SHP77 (cell line): ENCODE measurements at places on chromosomes 7 and 10.

DNA sequence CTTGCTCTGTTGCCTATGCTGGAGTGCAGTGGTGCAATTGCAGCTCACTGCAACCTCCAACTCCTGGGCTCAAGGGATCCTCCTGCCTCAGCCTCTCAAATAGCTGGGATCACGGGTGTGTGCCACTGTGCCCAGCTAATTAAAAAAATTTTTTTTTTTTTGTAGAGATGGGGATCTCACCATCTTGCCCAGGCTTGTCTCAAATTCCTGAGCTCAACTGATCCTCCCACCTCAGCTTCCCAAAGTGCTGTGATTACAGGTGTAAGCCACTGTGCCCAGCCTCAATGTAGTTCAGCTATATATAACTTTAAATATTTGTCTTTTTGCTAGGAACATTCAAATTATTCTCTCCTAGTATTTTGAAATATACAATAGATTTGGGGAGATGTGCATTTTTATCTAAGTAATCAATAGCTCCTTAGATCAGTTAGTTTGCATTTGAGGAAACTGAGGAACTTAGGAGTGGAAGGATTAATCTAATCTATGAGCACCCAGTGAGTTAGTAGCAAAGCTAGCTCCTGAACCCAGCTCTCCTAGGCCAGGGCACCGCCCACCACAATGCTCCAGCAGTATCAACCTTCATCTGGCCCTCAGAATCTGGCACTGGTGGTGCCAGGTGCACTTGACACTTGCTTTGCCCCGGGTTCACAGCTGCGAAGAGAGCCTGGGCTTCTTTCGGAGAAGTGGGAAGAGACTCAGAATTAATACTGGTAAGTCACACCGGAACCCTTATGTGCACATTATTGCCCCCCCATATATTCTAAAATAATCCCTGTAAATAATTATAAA is 5.9 kb upstream of the LRMDA start:
- no peak for DNase-seq

GRCh38 chr7:86950360-86950759 is 109.1 kb downstream of the ELAPOR2 start:
- DNase-seq, result no peak

DNA sequence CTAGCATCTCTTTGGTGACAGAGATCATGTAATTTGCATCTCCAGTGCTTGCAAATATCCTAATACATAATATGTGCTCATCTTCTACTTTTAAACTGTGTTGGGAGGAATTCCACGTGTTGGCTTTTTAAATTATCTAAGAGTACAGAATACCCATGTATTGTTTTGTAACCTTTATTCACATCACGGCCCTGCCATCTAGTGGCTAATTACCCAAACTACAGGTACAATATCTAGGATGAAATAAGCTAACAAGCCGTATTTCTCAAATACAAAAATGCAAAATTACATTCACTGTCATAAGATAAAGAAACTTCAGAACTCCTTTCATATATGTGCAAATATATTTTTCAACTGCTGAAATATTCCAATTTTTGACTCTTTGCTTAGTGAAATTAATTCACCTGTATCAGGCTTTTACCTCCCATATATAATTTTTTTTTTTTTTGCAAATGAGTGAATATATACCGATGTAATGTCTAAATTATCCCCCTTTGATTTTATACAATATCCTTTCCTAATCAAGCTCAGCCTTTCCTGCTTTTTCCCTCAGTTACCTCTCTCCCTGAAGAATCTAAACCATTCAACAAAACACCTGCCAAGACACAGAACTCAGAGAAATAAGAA is 30.3 kb upstream of the LSM8 start:
- peak; percentile 23 for DNase-seq

DNA sequence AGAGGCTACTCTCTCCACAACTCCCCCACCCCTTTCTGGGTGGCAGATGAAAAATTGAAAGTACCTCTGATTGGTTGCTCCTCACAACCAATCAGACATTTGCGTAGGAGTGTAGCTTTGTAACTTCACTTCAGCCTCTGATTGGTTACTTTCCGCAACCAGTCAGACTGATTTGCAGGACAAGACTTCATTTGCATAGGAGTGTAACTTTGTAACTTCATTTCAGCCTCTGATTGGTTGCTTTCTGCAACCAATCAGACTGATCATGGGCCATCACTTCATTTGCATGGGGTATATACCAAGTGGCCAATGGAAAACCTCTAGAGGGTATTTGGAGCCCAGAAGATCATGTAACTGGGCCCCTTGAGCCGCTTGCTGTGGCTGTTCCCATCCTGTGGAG is 25.6 kb downstream of the CDNF start:
- DNase-seq, result no peak

- DNase-seq, result no peak
Measured at GRCh38 chr7:112405286-112405685, 45.0 kb upstream of the IFRD1 start.

- DNase-seq, result no peak
Measured at GRCh38 chr7:28055161-28055544, 125.4 kb downstream of the JAZF1 start.

DNA sequence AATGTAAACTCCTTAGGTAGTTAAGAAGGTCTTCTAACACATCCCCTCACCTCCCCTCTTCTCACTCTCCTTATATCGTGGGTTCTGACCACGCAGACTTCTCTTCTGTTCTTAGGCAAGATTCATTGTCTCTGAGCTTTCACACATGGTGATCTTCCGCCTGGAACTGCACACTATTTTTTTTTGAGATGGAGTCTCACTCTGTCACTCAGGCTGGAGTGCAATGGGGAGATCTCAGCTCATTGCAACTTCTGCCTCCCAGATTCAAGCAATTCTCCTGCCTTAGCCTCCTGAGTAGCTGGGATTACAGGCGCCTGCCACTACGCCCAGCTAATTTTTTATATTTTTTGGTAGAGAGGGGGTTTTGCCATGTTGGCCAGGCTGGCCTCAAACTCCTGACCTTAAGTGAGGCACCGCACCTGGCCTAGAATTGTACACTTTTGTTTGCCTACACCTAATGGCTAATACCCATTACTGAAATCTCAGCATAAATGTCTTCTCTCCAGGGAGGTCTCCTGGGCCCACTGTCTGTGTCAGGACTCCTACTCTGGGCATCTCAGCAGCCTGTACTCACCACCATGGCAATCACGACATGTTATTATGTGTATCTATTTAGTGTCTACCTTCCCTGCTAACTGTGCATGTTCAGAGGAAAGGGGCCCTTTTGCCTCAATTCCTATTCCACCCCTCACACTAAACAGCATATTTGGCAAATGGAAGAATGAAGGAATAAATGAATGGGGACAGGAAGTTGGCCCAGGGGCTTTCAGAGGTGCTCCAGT is 646.3 kb upstream of the DPP6 start:
- no peak for DNase-seq

- DNase-seq, result no peak
Measured at GRCh38 chr7:39606352-39606751, 17.0 kb upstream of the RALA start.

DNA sequence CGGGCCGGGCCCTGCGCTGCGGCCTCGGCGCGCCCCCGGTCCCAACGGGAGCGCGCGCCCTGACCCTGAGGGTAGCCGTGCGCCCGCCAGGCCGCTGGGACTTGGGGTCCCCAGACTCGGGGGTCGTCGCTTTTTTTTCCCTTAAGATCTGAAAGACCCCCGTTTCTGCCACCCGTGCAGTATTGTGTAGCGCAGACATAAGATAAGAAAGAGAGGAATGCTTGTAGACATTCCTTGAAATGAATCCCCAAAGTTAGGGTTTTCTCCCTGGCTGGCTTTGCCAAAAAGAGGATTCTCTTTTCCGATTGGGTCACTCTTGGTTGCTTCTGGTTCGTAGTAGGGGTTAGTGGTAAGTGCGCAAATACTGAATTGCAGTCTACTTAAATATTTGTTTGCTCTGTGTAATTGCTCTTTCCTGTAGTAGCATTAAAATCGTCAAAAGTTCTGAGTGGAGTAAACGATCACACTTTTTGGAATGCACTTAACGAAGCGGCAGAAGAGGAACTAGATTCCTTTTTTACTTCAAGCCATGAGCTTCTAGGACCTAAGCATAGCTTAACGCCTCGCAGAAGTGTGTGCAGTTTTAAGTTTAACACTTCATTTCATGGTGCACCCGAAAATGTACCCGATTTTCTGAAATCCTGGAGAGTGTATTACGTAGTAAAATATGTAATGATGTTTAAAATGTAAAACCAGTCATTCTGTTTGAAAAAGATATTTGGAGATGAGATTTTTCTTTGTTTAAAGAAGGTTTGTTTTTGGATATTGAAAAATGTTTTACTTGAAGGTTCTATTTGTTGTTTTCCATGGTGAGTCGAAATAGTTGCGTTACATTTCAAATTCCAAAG is 1.3 kb downstream of the CUL1 start:
- DNase-seq, result no peak

DNA sequence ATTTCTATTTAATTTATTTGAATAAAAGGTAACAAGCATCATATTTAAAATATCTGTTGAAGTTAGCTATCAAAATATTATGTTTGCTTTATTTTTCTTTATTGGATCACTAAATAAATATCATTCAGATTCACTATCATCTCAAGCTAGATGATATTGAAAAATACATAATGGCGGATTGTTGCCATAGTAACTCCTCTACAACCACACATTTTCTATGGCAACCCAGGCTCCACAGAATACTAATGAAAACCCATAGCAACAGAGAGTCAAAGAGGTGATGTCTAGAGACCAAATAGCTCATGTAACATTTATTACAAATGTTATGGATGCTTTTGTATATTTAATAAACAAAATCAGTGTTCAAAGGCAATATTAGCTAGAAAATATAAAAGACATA is 148.9 kb upstream of the CDK1 start:
- no peak for DNase-seq

- DNase-seq, result no peak
Measured at GRCh38 chr7:128063088-128063487, 31.9 kb upstream of the LRRC4 start.

- no peak for DNase-seq
Measured at GRCh38 chr10:53477313-53477675, 704.7 kb upstream of the MBL2 start.

DNA sequence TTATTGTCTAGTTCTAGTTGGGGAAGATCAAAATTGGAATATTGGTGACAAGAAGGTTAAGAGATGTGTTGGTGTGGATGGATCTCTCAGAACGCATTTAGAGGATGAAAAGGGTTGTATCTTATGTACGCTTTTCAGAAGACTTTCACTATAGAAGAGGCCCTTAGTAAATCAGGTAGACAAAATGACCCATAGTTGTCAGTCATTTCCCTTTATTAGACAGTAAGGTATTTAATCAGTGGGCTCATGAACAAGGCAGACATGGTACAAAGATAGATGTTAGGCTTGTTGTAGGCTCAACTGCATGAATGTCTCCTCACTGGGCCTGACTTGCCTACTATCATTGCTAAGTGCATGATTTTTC is 359.2 kb downstream of the PHF14 start:
- DNase-seq, result no peak

DNA sequence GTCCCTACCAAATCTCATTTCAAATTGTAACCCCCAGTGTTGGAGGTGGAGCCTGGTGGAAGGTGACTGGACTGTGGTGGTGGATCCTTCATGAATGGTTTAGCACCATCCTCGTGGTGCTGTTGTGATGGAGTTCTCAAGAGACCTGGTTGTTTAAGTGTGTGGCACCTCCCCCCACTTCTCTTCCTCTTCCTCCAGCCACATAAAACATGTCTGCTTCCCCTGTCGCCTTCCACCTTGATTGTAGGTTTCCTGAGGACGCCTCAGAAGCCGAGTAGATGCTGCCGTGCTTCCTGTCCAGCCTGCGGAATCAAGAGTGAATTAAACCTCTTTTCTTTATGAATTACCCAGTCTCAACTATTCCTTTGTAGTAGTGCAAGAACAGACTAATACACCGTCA is 21.0 kb downstream of the GRB10 start:
- no peak for DNase-seq

DNA sequence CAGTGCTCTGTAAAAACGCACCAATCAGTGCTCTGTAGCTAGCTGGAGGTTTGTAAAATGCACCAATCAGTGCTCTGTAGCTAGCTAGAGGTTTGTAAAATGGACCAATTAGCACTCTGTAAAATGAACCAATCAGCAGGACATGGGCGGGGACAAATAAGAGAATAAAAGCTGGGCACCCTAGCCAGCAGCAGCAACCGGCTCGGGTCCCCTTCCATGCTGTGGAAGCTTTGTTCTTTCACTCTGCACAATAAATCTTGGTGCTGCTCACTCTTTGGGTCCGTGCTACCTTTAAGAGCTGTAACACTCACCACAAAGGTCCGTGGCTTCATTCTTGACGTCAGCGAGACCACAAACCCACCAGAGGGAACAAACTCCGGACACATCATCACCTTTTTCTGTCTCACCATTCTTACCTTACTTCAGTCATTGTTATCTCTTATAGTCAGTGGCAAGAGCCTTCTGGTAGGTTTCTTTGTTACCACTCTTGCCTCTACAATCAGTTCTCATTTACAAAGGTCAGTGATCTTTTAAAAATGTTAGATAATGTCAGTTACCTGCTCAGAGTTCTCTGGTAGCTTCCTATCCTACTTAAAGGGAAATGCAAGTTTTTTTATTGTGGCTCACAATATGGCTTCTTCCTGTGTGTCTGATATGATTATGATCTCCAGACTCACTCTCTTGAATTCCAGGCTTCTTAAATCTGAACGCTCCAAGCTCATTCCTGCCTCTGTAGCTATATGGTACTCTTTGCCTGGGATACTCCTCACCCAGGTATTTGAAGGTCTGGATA is 4.5 kb downstream of the STAM start:
- no peak for DNase-seq

DNA sequence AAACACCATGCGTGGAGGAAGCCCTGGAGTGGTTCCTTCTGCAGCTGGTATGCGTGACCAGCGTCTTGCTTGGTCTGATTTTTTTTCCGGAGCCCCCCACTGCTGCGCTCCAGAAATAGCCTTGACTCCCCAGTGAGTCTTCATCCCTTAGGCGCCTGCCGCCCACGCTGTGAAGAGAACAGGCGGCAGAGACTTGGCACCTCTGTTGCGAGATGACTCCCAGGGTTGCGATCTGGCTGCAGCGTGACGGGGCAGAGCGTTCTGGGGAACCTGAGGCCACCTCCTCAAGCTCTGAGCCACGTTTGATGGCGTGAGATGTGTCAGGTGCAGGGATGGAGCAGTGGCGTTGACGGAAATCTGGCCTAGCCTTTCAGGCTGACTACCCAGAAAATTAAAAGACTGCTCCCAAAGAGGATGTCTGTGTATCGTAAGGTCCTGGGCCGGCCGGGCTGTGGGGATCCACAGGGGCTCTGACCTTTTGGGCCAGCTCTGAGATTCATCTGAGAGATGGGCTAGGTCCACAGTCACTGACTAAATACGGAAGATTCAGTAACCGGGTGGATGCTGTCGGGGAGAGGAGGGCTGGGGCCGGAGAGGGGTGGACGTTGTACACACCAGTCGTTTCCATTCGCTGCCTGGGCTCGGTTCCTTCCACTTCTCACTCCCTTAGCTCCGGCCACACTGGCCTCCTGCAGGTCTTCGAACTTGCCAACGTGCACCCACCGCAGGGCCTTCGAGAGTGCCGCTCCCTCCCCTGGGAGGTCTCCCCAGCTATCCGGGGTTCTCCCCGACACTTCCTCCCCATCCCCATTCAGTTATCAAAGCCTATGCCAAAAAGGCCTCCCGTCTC is 33.8 kb downstream of the PFKFB3 start:
- DNase-seq, result no peak

- no peak for DNase-seq
Measured at GRCh38 chr7:133139350-133139749, 57.5 kb upstream of the CHCHD3 start.
